ENCODE measurements at places on chromosomes 3 and 15.
A peak's percentile ranks its signal among the peaks of the same experiment; 100 is the strongest.

DNA sequence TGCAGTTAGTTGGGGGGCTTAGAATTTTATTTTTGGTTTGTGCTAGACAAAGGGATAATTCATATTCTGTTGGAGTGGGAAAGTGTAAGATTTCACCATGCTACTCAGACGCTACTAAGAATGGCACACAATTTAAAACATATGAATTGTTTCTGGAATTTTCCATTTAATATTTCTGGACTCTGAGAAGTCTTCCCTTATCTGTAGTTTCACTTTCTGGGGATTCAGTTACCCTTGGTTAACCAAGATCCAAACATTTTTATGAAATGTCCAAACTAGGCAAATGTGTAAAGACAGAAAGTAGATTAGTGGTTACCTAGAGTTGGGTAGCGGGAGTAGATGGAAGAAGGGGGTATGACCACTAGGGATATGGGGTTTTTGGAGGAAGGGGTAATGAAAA is 53.1 kb downstream of the TCF12 start:
- DNase-seq, result no peak

DNA sequence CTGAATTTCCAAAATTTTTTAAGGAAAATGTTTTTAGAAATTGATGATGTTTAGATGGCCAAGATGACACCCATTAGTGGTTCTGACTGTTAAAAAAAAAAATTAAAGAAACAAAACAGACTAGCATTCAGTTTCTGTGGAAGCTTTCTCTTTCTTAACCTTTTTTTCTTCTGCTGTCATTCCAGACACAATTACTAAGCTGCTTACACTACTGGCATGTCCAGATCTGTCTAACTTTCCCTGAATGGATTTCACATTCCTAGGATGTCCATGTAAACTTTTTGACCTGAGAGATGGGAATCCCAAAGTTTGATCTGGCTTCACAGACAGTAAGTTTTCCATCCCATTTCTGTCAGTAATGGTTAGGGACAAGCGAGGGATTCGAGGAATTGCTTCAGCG is 10.3 kb upstream of the MTMR10 start:
- no peak for DNase-seq

DNA sequence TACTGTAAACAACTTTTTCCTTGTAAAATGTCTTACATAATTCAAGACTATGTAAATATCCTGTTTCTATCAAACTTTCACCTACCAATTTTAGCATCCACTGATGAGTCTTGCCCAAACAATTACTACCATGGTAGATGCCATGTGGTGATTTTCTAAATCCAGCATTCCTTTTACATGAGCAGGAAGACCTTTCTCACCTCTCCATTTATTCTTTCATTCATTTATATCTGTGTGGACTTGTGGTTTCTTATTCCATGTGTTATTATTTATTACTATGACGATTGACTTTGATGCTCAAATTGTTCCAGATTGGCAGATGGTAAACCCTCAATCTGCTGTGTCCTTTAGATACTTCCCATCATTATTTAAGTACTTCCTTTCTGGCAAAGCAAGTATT is 62.4 kb downstream of the IFT57 start:
- DNase-seq, result no peak

GRCh38 chr3:18402239-18402799 is 22.8 kb downstream of the SATB1 start:
- no peak for DNase-seq

- DNase-seq, result no peak
These were observed 1.3 kb downstream of the GRM7 start for GRCh38 chr3:6862041-6862879.

DNA sequence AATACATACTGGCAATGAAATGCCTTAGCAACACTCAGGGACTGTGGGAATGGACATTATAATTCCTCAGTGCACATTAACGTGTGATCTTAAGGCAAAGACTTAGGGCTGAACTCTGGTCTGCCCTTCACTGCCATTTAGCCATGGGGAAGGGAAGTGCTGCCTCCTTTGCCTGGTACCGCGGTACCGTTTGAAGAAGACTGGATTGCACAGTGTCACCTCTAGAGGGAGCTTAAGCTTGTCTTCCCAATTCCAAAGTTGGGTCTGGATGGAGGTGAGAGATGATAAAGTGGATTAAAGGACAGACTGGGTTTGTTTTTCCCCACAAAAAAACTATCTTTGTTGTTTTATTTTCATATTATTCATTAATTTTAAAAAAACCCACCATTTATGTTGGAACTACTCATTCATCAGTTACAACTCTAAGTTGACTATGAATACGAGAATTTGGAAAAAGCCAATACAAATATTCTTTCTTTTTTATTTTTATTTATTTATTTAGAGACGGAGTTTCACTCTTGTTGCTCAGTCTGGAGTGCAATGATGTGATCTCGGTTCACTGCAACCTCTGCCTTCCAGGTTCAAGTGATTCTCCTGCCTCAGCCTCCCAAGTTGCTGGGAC is 60.0 kb upstream of the SYN2 start:
- DNase-seq, result peak; percentile 44
